ENCODE measurements at places on chromosomes 7 and 10.

GRCh38 chr7:41059796-41060195 is 643.1 kb downstream of the INHBA start:
- DNase-seq = no peak

DNA sequence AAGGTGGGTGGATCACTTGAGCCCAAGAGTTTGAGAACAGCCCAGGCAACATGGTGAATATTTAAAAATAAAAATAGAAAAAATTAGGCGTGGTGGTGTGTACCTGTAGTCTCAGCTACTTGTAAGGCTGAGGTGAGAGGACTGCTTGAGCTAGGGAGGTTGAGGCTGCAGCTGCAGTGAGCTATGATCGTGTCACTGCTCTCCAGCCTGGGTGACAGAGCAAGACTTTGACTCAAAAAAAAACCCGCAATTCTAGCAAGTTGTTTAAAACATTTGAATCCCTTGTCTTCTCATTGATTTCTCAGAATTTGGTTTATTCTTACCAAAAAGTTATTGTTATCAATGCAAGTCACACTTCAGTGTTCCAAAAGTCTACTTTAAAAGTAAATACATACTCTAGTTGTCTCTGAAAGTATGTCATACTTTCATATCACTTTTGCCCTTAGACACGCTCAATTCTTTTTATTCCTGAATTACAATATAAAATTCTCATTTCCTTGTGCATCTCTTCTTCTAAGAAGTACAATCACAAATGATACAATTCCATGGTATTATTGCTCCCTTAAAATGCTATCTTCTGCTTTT is 6.3 kb downstream of the EPC1 start:
- DNase-seq = no peak

DNA sequence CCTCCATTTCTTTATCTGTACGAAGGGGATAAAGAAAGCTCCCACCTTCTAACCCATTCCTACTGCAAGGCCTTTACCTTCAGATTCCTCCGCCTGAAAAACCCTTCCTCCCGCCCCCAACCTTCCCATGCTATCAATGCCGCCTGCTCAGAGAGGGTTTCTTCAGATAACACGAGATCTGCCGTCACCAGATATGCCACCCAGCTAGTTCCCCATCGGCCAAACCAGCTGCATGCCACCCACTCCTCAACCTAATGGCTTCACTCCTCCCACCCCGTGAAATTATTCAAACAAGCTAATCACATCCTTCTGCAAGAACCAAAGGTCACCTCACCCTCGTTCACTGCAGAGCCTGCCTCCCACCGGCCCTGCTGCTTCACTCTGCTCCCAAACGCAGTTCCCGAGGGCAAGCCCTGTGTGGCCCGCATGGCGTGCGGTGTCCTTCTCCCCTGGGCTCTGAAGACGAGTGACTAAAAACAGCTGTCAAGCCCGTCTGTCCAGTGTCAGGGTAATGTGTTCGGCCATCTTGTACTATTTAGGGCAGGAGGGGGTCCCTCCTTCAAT is 46.8 kb upstream of the TMEM213 start:
- no peak for DNase-seq

GRCh38 chr10:91528080-91528479 is 104.8 kb downstream of the PPP1R3C start:
- no peak for DNase-seq
